Fibroblast of upper back skin (primary cell): ENCODE measurements at places on chromosomes 7 and 10.

- peak; percentile 4 for DNase-seq
Observed at GRCh38 chr7:123004931-123005330, 9.4 kb upstream of the TAS2R16 start.

- no peak for DNase-seq
Observed at GRCh38 chr10:24311888-24312287, 103.0 kb downstream of the KIAA1217 start.

DNA sequence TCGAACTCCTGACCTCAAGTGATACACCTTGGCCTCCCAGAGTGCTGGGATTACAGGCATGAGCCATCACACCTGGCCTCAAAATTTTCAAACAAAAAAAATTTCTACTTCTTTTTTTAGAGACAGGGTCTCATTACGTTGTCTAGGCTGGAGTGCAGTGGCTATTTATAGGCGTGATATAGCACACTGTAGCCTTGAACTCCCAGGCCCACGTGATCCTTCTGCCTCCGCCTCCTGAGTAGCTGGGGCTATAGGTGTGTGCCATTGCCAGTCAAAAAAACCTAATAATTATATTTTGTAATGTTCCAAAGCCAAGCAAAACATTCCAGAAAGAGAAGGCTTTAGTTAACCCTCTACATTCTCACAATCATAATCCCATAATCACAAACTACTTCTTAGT, 13.8 kb downstream of the POLR3A start:
- no peak for DNase-seq

DNA sequence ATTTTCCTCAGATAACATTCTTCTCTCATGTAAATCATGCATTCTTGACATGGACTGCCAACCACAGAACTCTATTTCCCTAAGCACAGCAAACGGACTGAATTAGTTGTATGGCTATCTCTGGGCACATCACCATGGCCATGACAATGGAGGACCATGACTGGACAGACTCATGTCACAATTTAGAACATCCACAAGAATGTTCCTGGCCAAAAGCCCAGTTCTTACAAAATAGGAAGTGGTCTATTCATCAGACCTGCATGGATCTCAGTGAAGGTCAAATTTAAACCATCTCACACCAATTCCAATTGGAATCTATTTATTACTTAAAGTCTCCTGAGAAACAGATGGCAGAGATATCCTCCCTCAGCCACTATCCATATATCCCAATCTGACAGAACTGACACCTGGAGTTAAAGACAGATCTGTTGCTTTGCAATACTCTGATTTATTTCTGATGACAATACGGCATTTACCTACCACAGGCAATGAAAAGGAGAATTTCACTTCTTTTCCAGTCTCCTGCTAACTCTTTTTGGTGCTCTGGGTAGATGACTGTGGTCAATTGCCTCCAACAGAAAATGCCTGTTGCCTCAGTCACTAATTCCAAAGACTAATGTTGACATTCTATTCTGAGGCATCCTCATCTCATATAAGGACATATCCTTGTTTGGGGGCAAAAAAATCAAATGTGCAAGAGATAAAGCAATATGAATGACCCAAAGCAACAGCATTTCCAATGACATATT, 254.8 kb downstream of the HTR7 start:
- peak; percentile 94 for DNase-seq

DNA sequence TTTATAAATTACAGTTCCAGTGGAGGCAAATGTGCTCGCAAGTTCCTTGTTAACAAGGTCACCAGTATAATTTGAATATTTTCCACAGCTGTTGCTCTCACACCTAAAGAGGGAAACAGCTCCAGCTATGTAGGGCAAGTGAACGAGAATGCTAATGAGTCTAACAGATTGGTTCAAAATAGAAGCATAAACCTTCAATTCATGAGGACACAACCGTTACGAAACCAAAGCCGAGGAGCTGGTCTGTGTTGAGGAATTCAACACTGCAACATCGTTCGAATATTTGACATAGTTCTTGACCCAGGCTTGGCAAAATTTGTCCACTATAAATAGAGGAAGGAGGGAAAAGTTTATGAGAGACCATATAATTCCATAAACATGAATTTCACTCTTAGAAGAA, 161.3 kb downstream of the KLF6 start:
- DNase-seq = peak; percentile 90

DNA sequence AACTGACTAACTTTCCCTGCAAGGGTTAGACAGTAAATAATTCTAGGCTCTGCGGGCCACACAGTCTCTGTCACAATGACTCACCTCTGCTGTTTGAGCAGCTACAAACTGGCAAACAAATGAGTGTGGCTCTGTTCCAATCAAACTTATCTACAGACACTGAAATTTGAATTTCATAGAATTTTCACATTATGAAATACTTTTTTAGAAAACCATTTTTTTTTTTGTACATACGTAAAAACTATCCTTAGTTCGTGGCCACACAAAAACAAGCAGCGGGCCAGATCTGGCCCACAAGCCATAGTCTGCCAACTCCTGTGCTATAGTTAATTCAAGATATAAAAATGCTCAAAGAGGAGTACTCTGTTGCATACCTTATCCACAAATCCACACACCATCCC, 32.6 kb downstream of the PIP4K2A start:
- DNase-seq = peak; percentile 75

- peak; percentile 54 for DNase-seq
Observed at GRCh38 chr7:22589641-22590201, 89.7 kb upstream of the STEAP1B start.

DNA sequence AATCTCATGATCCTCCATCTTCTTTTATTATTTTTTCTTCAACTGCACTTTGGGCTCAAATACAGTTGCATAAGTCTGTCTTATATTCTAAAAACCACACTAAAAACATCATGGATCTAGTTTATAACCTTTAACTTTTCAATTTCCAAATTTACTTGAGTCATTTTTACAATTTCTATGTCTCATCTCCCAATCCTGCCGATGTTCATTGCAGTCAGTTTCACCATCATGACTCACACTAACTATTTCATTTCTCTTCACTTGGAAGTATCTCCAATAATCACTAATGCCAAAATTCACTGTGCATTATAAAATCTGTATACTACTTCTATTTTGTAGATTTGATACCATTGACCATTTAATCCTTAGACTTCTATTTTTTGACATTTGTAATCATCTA, 806.9 kb upstream of the SORCS1 start:
- DNase-seq = peak; percentile 92

DNA sequence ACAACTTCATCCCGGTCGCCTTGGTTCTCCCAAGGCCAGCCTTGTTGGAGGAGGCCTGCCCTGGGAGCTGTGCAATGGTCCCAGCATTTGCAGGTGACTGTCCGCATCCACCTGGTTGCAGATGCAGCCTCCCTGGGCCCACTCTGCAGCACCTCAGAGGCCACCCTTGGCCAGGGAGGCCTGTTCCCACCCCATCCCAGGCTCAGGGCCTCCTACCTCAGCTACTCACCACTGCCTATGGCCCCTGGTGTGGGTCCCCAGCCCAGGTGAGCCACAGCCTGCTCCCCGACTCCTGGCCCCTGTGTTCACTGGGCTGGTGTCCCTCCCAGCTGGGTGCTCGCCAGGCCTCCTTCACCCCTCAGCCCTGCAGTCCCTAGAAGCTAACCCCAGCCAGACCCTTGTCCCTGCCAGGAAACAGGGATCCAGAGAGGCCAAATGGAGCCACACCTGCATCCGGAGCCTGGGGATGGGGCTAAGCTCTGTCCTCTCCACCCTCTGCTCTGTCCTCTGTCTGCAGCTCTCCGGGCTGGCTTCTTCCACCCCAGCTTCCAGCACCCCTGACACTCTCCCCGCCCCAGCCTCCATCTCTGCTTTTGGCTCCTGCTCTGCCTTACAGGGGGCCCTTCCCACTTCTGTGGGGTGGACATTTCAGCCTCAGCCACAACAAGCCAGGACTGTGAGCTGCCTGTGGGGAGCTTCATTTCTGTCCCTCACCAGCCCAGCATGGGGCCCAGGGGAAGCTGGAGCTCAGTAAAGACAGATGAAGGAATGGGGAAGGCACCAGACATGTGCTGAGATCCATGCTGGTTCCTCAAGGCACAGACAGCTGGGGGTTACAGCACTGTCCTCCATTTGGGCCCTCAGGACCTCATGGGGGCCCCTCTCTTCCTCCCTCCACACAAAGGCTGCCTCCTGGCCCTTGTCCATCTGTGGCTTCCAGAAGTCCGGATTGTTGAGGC, 35.6 kb upstream of the ANTXRL start:
- no peak for DNase-seq

- DNase-seq = no peak
Observed at GRCh38 chr7:10120936-10121335, 852.7 kb upstream of the PHF14 start.

DNA sequence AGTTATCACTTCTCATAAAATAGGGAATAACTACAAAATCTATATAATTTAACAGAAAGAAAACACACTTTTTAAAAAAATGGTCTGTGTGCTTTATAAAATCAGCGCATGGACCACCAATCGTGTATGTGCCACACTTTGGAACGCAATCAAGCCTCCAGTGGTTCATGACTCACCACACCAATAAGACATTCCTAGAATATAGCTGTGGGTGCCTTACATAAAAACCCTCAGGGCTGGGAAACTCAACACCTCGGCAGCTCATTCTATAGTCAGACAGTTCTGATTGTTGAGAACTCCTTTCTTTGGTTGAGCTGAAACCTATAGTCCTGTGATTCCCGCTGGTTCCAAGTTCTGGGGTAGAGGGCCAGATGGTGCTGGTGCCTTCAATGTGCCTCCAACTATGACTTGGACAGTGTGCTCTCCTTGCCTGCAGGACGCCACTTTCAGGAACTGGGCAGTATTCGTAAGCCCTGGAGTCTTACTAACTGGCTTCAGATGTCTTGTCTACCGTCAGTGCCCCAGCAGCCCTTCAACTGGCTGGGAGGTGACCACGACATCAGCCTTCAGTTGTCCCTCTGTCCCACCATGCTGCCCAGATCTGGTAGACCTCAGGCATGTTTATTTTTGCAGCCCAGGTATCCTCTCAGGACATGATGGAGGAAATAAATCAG, 135.7 kb upstream of the GDF10 start:
- DNase-seq = peak; percentile 91

DNA sequence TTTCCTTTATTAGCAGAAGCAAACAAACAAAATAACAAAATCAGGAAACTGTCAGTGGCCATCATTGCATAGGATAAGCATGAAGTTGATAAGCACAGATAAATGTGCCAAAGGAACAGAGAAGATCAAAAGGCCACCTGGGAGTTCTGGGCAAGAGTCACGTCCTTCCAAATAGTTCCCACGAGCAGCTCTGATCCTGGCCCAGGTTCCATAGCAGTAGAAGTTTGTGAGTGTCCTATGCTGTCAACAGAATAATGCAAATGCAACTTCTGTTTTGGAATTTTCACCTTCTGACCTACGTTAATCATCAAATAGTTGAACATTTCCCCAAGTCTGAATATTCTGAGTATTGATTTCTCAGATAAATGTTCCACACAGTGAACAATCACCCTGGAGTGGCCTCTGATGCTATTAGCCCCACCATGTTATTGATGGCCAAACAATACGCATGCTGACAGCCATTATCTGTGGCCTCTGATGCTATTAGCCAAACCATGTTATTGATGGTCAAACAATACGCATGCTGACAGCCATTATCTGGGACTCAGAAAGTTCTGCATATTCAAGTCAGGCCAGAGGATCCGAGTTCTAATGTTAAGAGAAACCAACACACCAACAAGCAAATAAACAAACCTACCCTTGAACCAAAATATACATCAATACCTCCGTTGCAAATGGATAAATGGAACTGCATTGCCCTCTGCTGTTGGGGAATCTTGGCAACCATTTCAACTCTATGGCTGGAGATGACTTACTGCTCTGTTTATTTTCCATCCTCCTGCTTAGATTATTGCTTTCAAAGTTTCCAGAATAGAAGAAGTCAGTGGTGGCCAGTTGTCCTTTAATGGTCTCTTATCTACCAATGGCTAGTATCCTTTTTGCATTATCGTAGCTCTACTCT, 63.3 kb downstream of the MRC1 start:
- peak; percentile 22 for DNase-seq

- DNase-seq = peak; percentile 44
Observed at GRCh38 chr7:24739306-24739705, 18.0 kb downstream of the GSDME start.

- no peak for DNase-seq
Observed at GRCh38 chr7:97801108-97801507, 69.2 kb downstream of the TAC1 start.

GRCh38 chr10:130696870-130697269, 560.7 kb downstream of the GLRX3 start:
- DNase-seq = no peak

- DNase-seq = no peak
Observed at GRCh38 chr10:94217411-94217810, 145.3 kb downstream of the NOC3L start.

DNA sequence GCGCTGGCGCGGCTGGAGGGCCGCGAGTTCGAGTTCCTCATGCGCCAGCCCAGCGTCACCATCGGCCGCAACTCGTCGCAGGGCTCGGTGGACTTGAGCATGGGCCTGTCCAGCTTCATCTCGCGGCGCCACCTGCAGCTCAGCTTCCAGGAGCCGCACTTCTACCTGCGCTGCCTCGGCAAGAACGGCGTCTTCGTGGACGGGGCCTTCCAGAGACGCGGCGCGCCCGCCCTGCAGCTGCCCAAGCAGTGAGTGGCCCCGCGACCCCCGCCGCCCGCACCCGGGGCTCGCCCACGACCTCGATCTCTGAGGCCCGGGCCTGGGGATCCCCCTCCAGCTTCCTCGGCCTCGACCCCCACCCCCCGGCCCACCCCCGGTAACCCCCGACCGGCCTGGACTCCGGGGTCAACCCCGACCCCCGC, 537 bp downstream of the FOXK1 start:
- DNase-seq = no peak

DNA sequence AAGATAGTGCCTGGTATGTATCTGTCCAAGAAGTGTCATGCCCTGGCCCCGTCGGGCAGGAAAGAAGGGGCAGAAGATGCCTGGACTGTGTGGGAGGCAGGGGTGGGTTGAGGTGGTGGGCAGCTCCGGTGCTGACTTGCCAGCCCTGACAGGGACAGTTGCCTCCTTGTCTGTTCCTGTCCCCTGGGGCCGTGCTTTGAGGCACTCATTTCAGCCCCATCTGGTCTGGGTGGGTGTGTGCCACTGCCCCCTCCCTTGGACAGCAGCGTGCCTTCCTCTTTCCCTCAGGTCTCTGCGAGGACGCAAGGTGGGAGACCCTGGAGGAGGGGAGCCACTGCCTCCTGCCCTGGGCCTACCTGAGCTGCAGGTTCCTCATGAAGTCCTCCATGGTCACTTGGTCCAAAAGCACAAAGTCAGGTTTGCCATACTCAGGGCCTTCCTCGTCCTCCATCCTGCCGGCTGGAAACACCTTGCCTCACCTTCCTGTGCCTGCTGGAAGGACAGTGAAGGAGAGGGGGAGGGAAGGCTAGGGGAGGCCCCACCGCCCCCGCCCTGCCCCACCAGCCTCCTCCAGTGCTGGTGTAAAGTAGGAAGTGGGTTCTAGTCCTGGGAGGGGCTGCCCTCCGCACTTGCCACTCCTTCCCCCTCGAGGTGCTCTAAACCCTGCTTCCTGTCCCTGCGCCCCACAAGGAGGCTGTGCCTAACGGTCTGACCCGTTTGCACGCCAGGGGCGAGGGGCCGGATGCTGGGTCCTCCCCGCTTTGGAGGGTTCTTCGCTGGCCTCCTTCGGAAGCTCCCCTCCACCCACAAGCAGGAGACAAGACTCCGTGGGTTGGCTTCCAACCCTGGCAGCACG, at the start of gene MYO1G:
TSS of gene MYO1G (minus strand) at position 505 of the 856 bp plus-strand sequence. CDS start at position 451, 54 bp downstream.
- DNase-seq = no peak

GRCh38 chr7:74516214-74516613, 62.5 kb downstream of the GTF2IRD1 start:
- no peak for DNase-seq

GRCh38 chr7:41912851-41913567, 210.1 kb upstream of the INHBA start:
- peak; percentile 76 for DNase-seq
